WTC11 (cell line): ENCODE measurements at places on chromosomes 12 and 14. TPM values are rescaled to one million over a fixed set of nuclear protein-coding genes. Genes with fewer than 3 reads are reported as not detected.

Gene CCDC196
- not detected in 3 replicates for total RNA-seq

Gene KRT86
- total RNA-seq: 0.11 to 0.18 TPM in 2 of 3 replicates, not detected in the other

Gene CD69
- 0.34 to 0.60 TPM (median 0.42 TPM) in 3 replicates for total RNA-seq

- H3K4me1 ChIP-seq: no peaks in the 10 kb centered on the region
- no peak for DNase-seq
- H3K27ac ChIP-seq: no peak overlapping the region
- H3K36me3 ChIP-seq: no peaks in the 10 kb centered on the region
Observed at GRCh38 chr12:123868791-123869190, 103.8 kb downstream of the CCDC92 start.

DNA sequence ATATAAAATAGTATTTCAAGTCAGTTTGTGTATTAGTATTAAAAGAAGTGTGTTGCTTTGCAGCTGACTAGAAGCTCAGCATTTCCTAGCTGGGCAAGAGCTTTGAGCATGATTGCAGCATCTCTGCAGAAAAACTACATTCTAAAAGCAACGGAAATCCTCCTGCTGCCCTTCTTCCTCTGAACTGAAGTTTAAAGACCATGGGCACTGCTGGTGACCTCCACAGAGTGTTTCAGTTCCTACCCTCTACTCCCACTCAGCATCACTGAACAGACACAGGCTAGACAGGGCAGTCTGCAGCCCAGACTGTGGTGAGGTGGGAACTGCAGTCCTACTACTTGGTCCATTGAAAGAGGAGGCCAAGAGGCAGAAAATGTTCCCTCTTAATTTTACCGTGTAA, 59.0 kb downstream of the FAR2 start:
- no peak for DNase-seq
- H3K36me3 ChIP-seq: peaks cover 15% of the 10 kb centered on the region
- no peak overlapping the region for H3K27ac ChIP-seq
- peaks cover 24% of the 10 kb centered on the region for H3K27me3 ChIP-seq

GRCh38 chr12:123961585-123962345, 10.9 kb downstream of the CCDC92 start:
- DNase-seq: no peak
- no peak overlapping the region for H3K27ac ChIP-seq
- H3K36me3 ChIP-seq: no peaks in the 10 kb centered on the region
